MV-4-11 (cell line): ENCODE measurements at places on chromosomes 16 and 17.

- no peak for DNase-seq
Measured at GRCh38 chr16:2476345-2476720, 1.4 kb downstream of the TBC1D24 start.

GRCh38 chr16:83247767-83248372 is 559.9 kb upstream of the HSBP1 start:
- no peak for DNase-seq

DNA sequence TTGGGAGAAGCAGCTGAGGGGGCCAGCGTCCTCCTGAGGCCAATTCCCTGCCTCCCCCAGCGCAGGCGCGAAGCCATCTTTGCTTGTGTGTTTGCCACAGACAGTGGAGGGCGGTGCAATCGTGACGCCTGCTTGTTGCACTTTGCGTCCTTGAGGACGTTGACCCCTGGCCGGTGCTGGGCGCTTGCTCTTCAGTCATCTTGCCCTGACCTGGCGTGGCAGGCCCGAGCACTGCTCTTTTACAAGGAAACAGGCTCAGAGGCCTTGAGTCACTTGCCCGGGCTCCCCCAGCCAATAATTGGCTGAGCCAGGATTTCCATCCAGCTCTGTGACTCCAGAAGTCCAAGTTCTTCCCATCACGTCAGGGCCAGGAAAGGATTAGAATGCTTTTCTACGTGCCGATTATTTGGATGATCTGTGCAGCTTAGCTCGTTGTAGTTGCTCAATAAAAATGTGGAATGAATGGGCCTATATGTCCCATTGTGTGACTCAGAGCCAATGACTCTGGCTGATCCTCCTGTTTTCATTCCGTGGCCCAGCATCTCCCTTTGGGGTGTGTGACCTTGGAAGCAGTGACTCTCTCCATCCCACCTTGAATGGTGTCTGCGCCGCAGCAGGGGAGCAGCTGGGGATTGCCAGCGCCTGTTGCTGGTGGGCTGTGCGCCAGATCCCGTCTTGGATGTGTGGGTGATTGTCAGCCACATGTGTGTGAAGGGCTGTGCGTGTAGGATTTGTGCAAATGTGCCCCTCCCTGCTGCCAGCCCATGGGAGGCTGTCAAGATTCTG is 214.1 kb downstream of the SEC14L1 start:
- DNase-seq = no peak

- DNase-seq = no peak
Measured at GRCh38 chr16:69399361-69399760, 13.6 kb upstream of the TERF2 start.

DNA sequence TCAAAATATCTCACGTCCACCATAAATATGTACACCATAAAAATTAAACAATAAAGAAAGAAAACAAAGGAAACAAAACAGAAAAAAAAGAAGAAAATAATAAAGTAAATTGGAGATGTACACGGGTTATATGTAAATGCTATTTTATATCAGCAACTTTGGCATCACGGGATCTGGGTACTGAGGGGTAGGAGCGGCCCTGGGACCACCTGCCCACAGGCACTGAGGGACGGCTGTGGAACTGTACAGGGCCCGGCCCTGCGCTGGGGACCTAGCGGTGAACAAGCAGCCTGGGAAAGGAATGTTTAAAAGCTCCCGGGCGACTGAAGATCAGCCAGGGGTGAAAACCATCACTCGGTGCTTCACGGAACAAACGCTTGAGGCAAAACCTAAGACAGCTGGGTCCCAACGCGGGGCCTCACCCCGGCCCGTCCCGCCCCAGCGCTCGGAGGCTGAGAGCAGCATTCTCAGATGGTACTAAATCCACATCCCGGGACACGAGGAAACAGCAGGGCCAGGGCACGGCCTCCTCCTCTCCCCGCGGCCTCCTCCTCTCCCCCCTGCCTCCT is 31.2 kb downstream of the NXN start:
- no peak for DNase-seq

DNA sequence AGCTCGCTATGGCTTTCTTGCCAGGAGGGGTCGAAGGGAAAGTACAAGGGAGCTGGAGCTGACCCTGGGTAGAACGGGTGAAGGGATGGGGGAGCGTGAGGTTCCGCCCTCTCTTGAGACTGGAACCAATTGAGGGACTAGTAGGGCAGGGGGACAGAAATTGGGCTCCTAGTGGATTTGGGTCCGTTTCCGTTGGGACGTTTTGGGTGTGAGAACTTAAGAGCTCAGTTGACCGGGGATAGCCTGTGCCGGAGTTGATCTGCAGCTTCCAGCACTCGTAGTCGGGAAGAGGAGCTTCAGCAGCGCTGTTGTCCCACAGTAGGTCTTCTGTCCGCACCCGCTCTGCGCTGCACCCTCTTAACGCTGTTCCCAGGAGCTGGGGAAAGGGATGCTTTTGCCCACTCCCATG is 481 bp downstream of the CNTROB start:
- DNase-seq = peak; percentile 36

- no peak for DNase-seq
Measured at GRCh38 chr17:72465191-72466024, 344.6 kb downstream of the SOX9 start.

- no peak for DNase-seq
Measured at GRCh38 chr16:67801883-67802282, 4.5 kb downstream of the RANBP10 start.

DNA sequence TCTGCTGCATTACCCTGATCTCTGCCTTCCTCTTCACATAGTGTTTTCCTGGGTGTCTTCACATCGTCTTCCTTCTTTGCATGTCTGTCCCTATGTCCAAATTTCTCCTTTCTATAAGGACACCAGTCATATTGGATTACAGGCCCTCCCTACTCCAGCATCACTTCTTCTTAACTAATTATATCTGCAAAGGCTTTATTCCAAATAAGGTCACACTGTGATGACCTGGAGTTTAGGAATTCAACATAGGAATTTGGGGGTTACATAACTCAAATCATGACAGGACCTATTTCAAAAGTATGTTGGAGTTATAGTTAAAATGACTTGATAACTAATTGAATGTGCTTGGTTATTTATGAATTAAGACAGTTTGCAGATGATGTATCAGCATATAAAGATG is 490.5 kb upstream of the ERCC4 start:
- no peak for DNase-seq

DNA sequence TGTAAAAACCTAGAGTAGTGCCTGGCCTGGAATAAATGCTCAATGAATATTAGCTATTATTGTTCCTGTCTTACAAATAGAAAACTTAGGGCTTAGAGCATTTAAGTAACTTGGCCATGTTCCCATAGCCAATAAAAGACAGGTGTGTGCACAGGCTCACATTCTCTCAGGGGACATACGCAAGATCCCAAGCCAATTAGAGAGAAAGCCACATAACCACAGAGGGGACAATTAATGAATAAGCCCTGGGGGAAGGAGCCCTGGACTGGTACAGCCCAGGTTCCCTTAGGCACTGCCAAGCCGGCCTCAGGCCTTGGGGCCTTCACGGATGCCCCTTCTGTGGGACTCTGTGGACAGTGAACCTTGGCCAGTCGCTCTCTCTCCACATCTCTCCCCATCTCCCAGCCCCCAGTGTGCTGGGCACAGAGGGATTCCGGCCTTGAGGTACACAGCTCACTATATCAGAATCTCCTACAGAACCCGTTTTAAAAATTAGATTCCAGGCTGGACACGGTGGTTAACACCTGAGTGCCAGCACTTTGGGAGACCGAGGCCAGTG is 27.3 kb upstream of the ABCC12 start:
- no peak for DNase-seq

GRCh38 chr16:76278980-76279379 is 1.8 kb downstream of the CNTNAP4 start:
- peak; percentile 9 for DNase-seq

- no peak for DNase-seq
Measured at GRCh38 chr17:7404737-7405349, 946 bp upstream of the TMEM256 start.

DNA sequence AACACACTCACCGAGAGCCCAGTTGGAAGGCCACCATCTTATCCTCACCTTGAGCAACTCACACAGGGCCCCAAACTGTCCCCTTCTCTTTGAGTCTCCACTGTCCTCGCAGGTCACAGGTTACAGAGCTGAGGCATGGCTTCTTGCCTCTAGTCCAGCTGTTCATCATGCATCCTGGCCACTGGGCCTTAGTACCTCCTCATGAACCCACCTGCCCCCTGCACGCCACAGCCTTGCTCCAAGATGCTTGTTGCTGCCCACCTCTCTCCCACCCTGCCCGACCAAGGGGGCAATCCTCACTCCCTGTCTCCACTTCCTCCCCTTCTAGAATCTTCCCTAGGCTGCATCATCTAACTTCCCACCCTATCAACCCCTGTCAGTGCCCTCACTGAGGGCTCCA is 17.1 kb downstream of the CDH5 start:
- DNase-seq = no peak

DNA sequence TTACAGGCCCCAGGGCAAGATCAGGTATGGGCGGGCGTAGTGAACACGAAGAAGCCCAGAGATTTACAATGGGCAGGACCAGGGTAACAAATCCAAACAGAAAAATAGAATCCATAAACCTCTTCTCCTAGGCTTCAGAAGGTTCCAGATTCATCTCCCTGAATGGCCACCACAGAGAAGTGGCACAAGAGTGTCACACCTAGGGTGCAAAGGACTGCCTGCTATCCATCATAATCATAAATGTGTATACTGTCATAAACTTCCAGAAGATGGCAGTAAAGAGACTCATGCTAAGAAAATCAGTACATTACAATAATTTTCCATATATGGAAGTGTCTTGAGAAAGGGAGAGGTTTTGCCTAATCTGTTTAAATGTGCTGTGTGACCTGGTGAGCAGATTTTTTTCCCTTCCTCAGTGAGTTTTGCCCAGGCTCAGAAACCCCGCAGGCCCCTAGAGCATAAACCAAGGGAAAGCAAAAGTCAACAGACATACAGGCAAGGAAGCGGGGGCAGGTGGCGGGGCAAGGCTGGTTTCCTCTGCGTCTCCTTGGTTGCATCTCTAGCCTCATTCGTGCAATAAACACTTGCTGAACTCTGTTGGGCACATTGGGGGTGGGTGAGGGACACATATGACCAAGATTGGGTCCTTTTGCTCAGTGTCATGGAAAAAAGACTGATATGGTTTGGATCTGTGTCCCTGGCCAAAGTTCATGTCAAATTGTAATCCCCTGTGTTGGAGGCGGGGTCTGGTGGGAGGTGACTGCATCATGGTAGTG is 92.0 kb upstream of the CDH5 start:
- peak; percentile 72 for DNase-seq

- DNase-seq = no peak
Measured at GRCh38 chr17:61404663-61404912, 4.9 kb downstream of the TBX2 start.

DNA sequence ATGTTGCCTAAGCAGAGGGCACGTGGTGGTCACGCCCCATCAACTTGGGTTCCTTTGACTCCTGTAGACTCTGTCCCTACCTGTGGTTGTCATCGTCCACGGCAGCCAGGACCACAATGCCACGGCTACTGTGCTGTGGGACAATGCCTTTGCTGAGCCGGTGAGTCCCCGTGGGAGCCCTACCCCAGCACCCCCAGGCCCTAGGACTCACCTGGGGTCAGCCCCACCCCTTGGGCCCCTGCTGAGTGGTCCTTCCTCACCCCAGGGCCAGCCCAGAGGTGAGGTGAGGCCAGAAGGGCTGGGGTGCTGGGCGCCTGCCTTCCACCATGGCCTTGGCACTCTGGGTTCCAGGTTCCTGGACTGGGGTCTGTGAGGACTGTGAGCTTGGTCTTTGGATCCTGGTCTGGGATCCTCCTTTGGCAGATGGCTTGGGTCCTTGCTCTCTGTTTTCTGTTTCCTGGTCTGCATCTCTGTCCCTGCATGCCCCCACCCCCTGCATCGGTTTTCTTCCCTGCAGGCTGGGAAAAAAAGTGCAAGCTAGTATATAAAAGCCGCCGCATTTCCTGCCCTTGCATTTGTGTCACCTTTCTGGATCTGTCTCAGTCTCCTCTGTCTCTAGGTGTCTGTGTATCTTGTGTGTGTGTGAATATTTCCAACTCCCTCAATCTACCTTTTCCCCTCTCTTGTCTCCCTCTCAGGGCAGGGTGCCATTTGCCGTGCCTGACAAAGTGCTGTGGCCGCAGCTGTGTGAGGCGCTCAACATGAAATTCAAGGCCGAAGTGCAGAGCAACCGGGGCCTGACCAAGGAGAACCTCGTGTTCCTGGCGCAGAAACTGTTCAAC is 17.5 kb downstream of the STAT5A start:
- DNase-seq = no peak

GRCh38 chr17:40348562-40349476 is 15.7 kb downstream of the GJD3 start:
- no peak for DNase-seq

GRCh38 chr16:2879854-2880508 is 3.0 kb upstream of the FLYWCH2 start:
- no peak for DNase-seq

GRCh38 chr16:75244225-75244809 is 7.1 kb downstream of the BCAR1 start:
- DNase-seq = peak; percentile 36

DNA sequence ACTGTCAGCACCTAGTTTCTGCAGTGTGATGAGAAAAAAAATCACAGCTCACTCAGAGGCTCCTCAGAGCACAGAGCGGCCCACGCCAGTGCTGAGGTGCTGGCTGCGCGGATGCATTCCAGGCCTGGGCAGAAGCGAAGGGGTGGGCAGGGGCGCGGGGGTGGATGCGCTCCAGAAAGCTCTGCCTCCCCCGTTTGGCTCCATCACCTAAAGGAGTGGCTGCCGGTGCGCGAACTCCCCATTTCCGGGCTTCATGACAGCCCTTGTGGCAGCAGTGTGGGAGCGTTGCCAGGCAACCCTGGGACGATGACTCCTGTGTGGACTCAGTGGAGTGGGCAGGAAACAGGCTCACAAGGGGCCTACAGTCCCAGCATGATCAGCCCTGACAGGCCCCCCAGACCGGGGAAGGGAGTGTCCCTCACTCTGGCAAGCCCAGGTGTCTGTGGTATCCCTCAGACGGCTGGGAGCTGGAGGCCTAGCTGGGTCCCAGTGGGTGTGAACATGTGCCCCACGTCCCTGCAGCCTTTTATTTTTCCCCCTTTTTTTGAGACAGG is 32.8 kb upstream of the NUDT16L1 start:
- peak; percentile 59 for DNase-seq

DNA sequence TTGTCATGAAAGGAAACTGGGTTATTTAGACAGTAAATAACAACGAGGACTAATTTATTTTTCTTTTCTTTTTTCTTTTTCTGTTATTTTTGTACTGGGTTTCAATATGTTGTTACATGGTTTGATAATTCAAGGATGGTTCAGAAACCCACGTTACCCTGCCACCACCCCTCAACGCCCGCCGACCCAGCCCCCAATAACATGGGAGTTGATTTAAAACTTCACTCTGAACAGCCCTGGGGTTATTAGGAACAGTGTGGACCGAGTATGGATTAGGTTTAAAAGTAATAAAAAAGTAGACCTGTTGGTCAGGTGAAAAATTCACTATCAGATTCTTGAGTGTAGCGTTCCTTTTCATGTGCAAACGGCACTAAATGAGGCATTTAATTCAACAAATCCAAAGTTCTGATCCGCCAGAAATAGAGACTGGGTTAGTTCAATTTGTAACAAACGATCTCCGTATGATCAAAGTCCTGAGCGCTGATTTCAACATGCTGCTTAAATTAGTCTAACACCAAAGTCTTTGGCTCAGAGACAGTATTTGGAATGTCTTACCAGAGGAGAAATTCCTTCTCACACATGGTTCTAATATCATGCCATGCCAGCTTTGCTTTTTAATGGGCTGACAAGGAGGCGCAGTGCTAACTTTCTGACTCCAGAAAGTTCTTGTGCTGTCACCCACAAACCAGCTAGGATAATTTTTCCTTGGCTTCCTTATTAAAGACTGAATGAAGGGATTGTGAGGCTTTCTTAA is 173.1 kb upstream of the IRX3 start:
- DNase-seq = no peak
